Upper lobe of right lung (tissue), 1 donor: ENCODE measurements at places on chromosomes 12 and 14. TPM values are rescaled to one million over a fixed set of nuclear protein-coding genes. Genes with fewer than 3 reads are reported as not detected.

- no peaks in the 10 kb centered on the region for H3K4me1 ChIP-seq
- no peaks in the 10 kb centered on the region for H3K36me3 ChIP-seq
- no peaks in the 10 kb centered on the region for H3K27me3 ChIP-seq
- no peak overlapping the region for H3K4me3 ChIP-seq
Measured at GRCh38 chr12:41120211-41120610, 67.9 kb upstream of the PDZRN4 start.

Gene DDN
- not detected for total RNA-seq

Gene HCAR3
- 4.3 TPM for total RNA-seq

- no peak overlapping the region for H3K4me3 ChIP-seq
- no peaks in the 10 kb centered on the region for H3K27me3 ChIP-seq
- no peaks in the 10 kb centered on the region for H3K36me3 ChIP-seq
- H3K27ac ChIP-seq, result no peak overlapping the region
- peaks cover 15% of the 10 kb centered on the region for H3K4me1 ChIP-seq
Measured at GRCh38 chr12:100123316-100124095, 19.2 kb downstream of the BLTP3B start.

Gene CLEC14A
- total RNA-seq, result 87.6 TPM

- no peaks in the 10 kb centered on the region for H3K4me1 ChIP-seq
- no peaks in the 10 kb centered on the region for H3K27me3 ChIP-seq
- no peak overlapping the region for H3K27ac ChIP-seq
Measured at GRCh38 chr14:57413849-57414248, 23.5 kb downstream of the NAA30 start.

Gene OTOGL
- total RNA-seq, result 0.09 TPM

DNA sequence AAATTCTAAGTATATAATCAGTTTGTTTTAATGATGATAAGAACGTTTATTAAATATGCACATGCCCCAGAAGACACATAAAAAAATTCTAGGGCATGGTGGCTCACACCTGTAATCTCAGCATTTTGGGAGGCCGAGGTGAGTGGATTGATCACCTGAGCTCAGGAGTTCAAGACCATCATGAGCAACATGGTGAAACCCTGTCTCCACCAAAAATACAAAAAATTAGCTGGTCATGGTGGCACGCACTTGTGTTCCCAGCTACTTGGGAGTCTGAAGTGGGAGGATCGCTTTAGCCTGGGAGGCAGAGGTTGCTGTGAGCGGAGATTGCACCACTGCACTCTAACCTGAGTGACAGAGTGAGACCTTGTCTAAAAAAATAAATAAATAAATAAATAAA lies 4.0 kb downstream of the CD69 start:
- H3K36me3 ChIP-seq, result no peaks in the 10 kb centered on the region
- H3K27me3 ChIP-seq, result no peaks in the 10 kb centered on the region
- H3K4me3 ChIP-seq, result no peak overlapping the region
- no peak for DNase-seq
- H3K4me1 ChIP-seq, result no peaks in the 10 kb centered on the region
- no peak overlapping the region for H3K27ac ChIP-seq

DNA sequence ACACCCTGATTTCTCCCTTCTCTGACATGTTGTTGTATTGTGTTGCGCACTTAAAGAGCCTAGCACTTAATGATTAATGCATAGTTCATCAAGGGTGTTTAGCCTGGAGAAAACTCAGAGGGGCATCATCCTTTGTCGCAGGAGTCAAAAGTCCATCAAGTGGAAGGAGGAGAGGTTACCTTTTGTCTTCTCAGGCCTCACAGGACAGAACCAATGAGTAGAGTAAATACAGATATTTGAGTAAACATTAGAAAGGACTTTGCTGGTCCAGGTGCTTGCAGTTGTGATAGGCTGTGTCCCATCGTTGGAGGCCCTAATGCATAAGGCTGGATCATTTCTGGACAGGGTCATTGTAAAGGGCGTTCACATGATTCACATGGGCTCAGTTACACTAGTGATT lies 430.9 kb downstream of the PCNX1 start:
- no peaks in the 10 kb centered on the region for H3K36me3 ChIP-seq
- peaks cover 15% of the 10 kb centered on the region for H3K4me1 ChIP-seq
- H3K27ac ChIP-seq, result no peak overlapping the region

DNA sequence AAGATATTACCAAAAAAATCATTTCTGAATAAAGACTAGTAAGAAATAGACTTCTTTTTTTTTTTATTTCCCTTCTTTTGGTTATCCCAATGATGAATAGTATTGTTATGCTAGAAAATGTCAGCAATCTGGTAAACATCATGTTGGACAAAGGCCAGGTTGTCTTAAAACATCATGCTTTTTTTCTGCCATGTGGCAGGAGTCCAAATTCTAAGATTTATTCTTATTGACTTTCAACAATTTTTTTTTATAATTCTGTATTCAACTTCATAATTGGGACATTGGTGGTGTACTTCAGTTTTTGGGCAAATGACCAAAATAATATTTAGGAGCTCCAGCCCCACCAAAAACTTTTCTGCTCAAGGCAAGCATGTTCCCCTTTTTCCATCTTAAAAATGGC lies 10.5 kb downstream of the DCN start:
- H3K36me3 ChIP-seq, result no peaks in the 10 kb centered on the region
- H3K27me3 ChIP-seq, result no peaks in the 10 kb centered on the region
- H3K4me3 ChIP-seq, result no peak overlapping the region
- no peak overlapping the region for H3K27ac ChIP-seq
- H3K4me1 ChIP-seq, result no peaks in the 10 kb centered on the region
- no peak for DNase-seq

Gene SERPINA3
- total RNA-seq, result 36.4 TPM

Gene ZFC3H1
- total RNA-seq, result 44.8 TPM

DNA sequence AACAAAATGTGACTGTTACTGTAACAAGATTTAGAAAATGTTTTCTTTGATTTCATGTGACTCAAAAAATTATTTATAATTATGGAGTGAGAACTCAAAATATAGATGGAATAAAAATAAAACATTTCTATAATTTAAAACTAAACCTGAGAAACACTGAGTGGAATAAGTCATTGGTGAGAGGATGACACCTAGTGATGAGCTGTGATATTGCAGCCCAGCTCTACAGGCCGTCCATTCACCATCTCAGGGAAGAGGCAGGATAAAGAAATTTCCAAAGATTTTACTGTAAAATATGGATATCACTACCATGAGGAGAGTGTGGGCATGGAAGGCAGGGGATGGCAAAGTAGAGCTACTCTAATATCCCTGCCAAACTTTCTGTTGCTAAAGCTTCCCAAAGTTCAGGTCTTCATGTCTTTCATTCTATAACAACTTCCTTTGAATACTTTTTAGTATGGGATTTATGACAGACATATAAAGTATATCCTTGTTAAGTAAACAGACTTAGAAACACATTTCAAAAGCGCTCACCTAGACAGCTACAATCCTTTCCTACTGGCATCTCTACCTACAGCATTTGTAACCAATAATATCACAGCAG lies 308.0 kb downstream of the ITPR2 start:
- H3K4me3 ChIP-seq, result no peak overlapping the region
- no peak overlapping the region for H3K27ac ChIP-seq
- peaks cover 8% of the 10 kb centered on the region for H3K4me1 ChIP-seq
- no peaks in the 10 kb centered on the region for H3K36me3 ChIP-seq
- H3K27me3 ChIP-seq, result no peaks in the 10 kb centered on the region

Gene CCDC184
- 0.61 TPM for total RNA-seq

GRCh38 chr14:65745396-65746190 lies 333.1 kb downstream of the FUT8 start:
- H3K27ac ChIP-seq, result no peak overlapping the region
- DNase-seq, result no peak
- H3K36me3 ChIP-seq, result peaks cover 8% of the 10 kb centered on the region
- H3K4me1 ChIP-seq, result no peaks in the 10 kb centered on the region
